ENCODE measurements at places on chromosomes 3 and 15.

GRCh38 chr3:10273702-10274305, 18.9 kb downstream of the GHRL start:
- no peak for DNase-seq

DNA sequence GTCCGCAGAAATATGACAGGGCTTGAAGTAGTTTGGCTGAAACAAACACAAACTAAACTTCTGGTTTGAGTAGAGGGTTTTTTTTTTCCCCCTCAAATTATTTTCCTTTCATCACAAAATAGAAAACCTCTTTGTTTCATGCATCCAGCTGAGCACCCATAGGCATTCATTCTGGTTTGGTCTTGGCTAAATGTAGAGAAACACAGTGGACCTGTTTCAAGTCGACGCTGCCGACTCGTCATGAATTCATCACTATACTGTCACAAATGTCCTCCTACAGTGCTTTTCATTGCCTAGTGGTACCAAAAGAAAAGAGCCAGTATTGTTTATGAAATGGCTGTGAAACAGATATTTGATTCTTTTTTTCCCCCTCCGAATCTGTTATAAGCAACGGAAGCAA, 52.4 kb upstream of the GYG1 start:
- DNase-seq = no peak

DNA sequence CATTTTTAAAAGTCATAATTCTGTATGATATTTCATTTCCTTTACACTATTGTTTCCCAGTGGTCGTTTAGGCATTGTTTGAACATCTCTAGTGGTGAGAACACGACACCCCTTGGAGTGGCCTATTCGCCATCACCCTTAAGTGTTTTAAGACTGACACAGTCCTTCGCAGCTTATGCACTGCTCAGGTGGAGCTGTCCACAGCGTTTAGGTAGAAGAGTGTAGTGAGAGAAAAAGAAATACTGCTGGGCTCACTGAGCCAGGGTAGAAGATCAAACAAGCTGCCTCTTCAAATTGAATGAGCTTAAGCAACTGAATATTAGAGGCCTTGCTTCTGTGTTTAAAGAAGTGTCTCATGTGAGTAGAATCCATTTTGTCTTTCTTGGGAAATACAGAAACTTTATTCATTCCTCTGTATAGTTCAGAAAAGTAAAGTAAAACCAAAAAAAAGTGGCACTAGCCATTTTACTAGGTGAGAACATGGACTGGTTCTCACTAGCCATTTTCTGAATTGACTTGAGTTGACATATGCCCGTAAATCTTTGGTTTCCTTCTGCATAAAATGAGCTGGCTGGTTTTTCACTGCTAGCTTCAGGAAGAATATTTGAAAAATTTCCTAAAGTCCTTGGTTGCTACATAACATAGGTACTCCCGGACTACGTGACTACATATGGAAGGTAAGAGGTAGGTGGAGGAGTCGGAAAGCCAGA, 155.9 kb downstream of the P3H2 start:
- DNase-seq = no peak

GRCh38 chr3:120339362-120339761, 9.8 kb downstream of the LRRC58 start:
- no peak for DNase-seq

DNA sequence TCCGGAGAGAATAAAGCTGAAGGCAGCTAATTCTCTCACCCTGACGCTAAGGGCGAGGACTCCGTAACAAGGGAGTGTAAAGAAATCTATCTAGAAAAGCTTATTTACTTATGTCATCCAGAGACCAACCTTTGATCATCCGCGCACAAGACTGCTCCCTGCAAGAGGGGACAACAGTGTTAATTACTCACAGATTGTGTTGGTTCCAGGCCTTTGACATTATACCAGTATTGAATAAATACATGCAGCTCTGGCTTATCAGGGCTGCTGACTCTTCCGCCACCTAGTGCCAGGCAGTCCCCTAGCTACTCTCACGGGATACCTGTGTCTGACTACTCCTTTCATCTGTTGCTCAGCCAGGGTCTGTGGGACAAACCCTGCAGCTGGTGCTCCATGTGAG, 211.7 kb downstream of the DTWD1 start:
- DNase-seq = no peak

- DNase-seq = no peak
These were observed 117.3 kb downstream of the RPL22L1 start for GRCh38 chr3:170752571-170753155.

DNA sequence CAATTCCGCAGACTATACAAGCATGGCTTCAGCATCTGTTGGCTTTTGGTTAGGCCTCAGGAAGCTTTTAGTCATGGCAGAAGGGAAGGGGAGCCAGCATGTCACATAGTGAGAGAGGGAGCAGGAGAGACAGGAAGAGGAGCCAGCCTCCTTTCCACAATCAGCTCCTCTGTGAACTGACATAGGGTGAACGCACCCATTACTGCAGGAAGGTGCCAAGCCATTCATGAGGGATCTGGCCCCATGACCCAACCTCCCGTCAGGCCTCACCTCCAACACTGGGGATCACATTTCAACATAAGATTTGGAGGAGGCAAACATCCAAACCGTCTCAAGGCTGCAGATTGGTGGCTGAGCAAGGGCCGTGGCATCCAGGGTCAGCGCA, 106.3 kb downstream of the LRRK1 start:
- DNase-seq = no peak

GRCh38 chr3:104887069-104887468, 479.6 kb upstream of the ALCAM start:
- no peak for DNase-seq

DNA sequence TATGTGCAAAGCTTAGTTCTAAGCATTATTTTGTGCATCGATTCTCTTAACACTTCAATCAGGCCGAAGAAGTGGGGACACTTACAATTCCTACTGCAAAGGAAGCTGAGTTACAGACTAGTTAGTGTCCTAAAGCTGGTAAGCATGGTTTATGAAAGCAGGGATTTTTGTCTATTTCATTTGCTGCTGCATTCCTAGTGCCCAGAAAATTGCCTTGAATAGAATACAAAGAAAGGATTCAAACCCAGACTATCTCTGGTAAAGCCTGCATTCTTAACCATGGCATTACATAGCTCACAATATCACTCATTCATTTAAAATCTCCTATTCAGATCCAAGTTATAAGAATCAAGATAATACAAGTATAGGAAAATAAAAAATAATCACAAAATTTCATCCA, 24.4 kb upstream of the CPOX start:
- DNase-seq = no peak

DNA sequence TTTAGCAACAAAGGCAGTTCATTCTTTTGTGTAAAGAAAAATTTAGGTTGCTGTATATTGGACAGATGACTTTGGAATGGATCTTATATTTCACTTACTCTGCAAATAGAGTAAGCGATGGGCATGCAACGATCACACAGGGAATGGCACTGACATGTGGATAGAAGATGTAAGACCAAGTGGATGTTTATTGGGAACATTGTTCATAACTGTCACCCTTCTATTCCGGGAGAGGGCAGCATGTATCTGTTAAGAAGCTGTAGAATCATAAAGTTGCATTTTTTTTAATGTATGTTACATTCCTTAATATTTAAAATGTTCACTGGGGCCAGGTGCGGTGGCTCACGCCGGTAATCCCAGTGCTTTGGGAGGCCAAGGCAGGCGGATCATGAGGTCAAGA, 41.2 kb downstream of the HPS3 start:
- DNase-seq = no peak

DNA sequence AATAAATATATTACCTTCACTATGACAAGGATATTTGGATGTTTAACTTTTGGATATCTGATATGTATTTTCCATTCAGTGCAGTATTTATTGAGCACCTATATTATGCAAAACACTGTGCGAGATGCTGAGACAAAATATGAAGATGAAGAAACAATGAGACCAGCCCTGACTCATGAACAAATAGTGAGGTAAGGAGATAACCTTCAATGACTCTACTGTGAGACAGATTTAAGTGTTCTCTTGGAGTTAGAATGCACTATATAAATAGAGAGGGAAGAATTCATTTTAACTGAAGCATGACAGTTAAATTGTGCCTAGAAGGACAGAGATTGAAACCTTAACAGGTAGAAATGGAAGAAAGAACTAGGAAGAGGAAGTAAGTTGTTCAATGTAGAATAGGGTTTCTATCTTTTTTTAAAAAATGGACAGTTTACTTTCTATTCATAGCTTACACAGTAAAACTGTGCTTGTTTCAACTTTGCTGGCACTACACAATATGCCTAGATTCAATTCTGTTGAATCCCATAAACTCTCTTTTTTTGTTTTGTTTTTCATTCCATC, 124.2 kb downstream of the ZBTB20 start:
- DNase-seq = no peak

GRCh38 chr3:482479-482878, 285.9 kb downstream of the CHL1 start:
- no peak for DNase-seq

- no peak for DNase-seq
These were observed 27.5 kb downstream of the AMOTL2 start for GRCh38 chr3:134346744-134347143.

DNA sequence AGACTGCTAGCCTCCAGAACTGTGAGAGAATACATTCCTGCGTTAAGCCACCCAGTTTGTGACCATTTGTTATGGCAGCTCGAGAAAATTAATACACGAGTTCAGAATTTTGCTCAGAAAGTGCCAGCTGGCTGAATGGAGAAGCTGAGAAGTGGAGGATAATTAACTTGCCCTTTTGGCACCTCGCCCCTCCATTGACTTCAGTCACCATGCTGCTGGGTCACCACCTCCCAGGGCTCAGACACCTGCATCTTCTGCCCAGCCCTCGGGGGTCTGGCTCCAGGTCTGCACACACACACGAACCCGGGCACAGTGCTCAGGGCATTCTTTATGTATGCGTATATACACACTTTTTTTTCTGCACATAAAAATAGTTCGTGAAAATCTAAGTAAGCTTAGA, 32.0 kb downstream of the AMOTL2 start:
- DNase-seq = no peak

DNA sequence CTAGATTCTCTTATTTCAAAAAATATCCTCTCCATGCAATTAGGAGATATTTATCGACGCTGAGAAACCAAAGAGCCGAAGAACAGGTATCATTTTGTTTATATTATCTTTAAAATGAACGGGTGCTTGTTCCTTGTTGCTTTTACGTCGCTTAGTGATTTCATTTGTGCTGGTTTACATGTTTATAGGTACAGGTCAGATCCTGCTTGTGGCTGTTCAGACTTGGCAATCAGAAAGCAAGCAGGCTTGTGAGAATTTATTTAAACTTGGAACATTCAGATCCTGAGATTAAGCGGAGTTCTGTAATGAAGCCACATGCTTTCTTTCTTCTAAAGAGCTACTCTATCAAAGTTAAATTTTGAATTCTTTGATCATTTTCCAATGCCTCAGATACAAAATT, 43.0 kb upstream of the ATP2C1 start:
- no peak for DNase-seq

DNA sequence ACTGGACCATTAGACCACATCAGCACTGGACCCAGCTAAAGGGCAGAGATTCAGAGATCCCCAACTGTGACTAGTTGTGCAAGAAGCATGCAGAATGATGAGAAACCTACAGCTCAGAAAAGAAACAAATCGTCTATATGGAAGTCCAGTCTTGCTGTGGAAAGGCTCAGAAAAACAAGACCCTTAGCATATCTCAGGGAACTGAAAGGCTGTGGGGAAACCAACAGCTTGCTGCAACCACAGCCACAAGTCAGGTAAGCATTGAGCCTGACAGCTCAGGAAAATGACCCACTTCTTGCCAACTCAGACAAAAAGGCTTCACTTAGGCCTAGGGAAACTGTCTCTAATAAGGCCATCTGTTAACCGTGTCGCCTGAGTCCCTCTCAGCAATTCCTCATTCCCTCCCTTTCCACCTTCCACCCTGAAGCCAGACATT, 145.6 kb downstream of the LSAMP start:
- no peak for DNase-seq

DNA sequence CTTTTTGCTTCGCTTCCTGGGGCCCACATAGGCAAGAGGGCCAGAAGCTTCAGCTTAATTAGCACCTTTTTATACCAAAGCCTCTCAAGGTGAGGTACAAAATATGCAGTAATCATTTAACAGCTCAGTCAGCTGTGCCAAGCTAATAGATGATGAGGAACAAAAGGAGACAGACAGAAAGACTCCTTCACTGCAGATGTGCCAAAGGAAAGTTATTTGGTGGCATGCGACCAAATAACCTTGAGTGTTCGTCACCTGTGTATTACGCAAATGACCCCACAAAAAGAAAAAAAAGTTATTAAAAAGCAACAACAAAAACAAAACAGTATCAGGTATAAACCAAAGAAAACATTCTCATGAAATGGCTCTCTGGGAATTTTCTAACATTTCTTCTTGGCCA, 325.8 kb upstream of the IGF1R start:
- DNase-seq = no peak

GRCh38 chr15:101083336-101084045, 164.3 kb downstream of the LRRK1 start:
- DNase-seq = no peak

DNA sequence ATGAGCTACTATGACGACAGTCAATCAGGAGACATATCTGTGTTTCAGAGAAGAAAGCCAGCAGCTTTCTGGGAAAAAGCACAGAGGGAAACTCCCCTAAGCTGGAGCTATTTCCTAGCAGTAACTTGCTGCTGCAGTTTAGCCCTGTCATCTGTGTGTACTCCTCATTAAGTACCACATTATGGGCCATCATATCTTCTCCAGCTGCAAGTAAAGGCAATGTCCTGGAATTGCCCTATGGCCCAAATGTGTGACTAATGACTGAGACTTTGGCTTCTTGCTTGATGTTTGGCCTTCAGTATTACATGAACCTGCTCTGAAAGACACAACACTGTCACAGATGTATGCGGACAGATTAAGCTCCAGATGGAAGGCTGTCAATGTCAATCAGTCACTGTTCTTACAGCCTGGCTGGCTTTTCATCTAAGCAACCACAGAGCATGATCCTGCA, 190.8 kb downstream of the FHIT start:
- DNase-seq = no peak

DNA sequence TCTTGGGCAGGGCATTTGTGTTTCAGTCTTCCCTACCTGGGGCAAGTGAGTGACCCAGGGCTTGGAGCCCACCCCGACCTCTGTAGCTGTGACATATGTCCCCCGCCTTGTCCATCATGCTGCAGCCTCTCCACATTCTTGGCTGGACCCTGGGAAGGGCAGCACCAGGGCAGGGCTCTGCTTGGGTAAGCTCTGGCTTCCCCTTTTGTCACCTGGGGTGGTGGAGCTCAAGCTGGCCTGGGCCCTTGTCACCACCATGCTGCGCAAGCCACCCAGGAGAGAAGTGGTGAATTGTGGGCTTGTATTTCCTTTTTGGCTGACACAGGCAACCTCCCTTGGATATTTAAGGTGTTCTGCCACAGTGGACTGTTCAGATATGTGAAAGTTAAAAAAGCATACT, 29.3 kb downstream of the SPSB4 start:
- DNase-seq = no peak

Measured in stimulated activated CD8-positive, alpha-beta memory T cell treated with anti-CD3 and anti-CD28 coated beads, Interleukin-2, amount 100 ng/mL, for 48 hours (primary cell).